ENCODE measurements at places on chromosomes 2 and 18.

DNA sequence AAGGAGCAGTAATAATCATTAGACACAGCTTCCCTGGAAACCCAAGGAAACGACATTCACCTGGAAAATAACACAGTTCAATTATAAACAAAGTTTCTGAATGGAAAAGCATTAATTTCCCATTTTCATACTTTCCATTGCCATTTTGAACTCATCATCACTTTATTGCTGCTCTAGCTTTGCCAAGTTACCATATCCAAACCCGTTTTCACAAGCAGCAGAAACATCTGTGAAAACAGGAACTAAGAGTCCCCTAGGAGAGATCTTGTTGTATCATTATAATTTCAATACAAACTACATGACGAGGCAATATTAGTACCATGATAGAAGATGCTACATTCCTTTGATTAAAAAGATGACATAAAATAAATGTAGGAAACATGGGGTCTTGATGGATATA lies 597.0 kb upstream of the NRXN1 start:
- DNase-seq, result no peak

DNA sequence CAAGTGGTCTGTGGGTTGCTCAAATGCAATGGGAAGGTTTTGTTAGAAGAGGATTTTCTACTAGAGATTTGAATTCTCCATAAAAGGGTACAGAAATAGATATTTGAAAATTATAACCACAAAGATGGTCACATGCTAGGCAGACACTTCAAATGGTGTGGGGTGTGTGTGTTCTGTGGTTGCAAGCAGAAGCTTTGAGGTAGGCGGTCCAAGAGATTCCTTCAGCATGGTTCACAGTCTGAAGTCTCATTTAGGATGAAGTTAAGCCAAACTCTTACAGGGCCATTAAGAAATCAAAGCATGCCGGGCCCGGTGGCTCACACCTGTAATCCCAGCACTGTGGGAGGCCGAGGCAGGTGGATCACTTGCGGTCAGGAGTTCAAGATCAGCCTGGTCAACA lies 38.3 kb upstream of the RMDN2 start:
- DNase-seq, result no peak

DNA sequence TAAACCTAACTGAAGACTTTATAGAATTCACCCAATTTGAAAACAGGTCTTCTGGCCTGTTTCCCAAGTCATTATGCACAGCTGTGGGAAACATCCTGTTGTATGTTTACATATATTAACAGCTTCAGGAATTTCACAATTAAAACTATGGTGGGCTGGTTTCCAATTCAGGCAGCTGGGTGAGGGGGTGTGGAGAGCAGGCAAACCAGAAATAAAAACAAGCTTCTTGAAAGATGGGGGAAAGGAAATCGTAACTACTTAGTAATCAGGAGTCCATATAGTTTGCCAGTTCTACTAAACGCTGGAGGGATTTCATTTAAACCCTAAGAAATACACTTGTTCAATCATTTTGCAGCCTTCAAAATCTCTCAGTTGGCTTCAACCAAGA lies 22.8 kb downstream of the ATP8B1 start:
- DNase-seq, result peak; percentile 43

- DNase-seq, result no peak
Measured at GRCh38 chr2:1169291-1169949, 218.8 kb downstream of the SNTG2 start.

Measured in inflammatory macrophage treated with lipopolysaccharide for 1 hour (primary cell).